Thoracic aorta (tissue), 2 donors: ENCODE measurements at places on chromosomes 7 and 10.

DNA sequence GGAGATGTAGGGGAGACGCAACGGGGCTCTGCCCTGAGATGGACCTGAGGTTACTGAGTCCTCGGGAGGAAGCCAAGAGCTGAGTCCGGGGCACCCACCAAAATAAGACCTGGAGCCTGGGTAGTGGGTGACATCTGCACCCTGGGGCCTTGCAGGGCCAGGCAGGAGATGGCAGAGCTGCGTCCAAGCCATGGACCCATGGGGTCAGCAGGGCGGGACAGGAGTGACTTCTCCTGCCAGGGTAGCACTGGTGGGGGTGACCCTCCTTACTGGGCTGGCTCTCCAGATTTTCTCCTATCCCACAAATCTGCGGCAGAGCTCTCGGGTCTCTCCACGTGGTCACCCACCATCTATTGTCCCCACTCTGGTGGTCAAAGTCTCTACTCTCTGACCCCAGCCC is 2.1 kb downstream of the GHRHR start:
- H3K27ac ChIP-seq: no peak overlapping the region
- no peaks in the 10 kb centered on the region for H3K4me1 ChIP-seq
- H3K36me3 ChIP-seq: no peaks in the 10 kb centered on the region
- H3K4me3 ChIP-seq: no peak overlapping the region
- H3K27me3 ChIP-seq: no peaks in the 10 kb centered on the region

DNA sequence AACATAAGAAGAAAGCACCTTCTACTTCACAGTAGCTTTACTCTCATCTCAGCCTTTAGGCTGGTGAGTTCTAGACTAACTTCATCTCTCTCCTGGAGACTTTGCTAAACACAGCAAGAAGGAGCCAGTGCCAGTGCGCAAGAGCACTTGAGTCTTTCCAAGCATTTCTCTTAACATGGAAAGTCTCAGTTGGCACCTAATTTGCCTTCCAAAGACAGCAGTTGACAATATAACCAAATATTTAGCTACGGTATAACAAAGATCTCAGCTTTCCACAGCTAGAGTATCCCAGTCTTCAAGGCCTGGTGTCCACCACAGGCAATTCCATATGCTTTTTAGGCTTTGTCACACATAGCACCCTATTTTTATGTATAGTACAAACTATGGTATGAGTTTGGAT is 1204.9 kb downstream of the CNTNAP2 start:
- H3K27me3 ChIP-seq: no peaks in the 10 kb centered on the region
- H3K36me3 ChIP-seq: no peaks in the 10 kb centered on the region
- H3K4me3 ChIP-seq: no peak overlapping the region
- no peaks in the 10 kb centered on the region for H3K4me1 ChIP-seq

GRCh38 chr7:7335215-7335614 is 152.9 kb downstream of the C1GALT1 start:
- H3K36me3 ChIP-seq: no peaks in the 10 kb centered on the region
- no peak overlapping the region for H3K27ac ChIP-seq
- no peak overlapping the region for H3K4me3 ChIP-seq
- DNase-seq: no peak
- no peaks in the 10 kb centered on the region for H3K27me3 ChIP-seq

- H3K36me3 ChIP-seq: no peaks in the 10 kb centered on the region
- no peak overlapping the region for H3K27ac ChIP-seq
- DNase-seq: no peak
- no peaks in the 10 kb centered on the region for H3K27me3 ChIP-seq
- no peak overlapping the region for H3K4me3 ChIP-seq
Observed at GRCh38 chr7:121798896-121799295, 74.1 kb upstream of the PTPRZ1 start.

DNA sequence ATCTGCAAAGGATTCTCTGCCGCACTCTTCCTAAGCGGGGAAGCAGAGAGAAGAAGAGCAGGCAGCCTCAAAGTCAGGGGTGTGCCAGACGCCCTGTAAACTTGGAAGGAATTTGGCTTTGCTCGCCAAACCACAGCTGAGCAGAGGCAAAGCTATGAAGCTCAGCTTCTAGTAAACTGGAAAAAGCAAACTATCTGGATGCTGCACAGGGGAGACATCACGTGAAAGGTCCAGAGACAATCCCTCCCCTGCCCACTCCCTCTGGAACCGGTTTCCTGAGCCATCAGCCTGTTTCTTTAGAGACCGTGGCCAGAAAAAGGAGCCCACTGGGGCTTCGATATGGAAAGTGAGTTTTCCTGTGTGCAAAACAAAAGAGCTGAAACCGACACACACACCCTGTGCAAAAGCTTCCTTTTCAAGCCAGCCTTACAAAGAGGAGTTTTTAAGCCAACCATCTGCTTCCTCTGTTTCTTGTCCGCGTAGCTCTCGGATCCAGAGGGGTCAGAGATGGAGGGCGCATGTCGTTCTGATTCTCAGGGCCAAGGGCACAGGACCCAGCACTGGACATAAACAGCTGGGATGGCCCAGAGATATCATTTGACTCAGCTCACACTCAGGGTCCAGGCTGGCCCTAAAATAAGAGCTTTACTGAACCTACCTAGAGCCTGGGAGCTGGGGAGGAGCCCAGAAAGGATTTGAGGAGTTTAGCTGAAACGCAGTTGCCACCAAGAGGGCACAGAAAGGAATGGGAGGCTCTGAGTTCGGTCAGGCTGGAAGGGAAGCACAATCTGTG is 58.2 kb upstream of the DNAAF5 start:
- peaks cover 43% of the 10 kb centered on the region for H3K4me1 ChIP-seq
- peak overlapping the region; percentile 26 for H3K4me3 ChIP-seq
- DNase-seq: no peak

DNA sequence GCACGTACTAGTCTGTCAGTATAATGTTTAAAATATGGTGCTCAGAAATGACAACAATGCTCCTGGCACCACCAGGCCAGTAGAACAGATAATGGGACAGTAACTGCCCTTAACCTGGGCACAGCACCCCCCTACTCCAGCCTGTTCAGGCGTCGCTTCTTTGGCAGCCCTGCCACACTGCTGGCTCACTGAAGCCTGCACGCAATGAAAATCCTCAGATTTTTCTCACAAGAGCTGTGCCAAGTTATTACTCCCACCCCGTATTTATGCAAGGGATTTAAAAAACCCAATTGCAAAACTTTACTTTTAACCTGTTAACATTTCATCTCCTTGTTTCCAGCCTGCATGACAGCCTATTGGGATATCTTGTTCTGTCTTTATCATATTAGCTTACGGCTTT is 56.6 kb upstream of the LAMB1 start:
- DNase-seq: no peak
- no peaks in the 10 kb centered on the region for H3K27me3 ChIP-seq
- H3K36me3 ChIP-seq: no peaks in the 10 kb centered on the region
- no peak overlapping the region for H3K27ac ChIP-seq

DNA sequence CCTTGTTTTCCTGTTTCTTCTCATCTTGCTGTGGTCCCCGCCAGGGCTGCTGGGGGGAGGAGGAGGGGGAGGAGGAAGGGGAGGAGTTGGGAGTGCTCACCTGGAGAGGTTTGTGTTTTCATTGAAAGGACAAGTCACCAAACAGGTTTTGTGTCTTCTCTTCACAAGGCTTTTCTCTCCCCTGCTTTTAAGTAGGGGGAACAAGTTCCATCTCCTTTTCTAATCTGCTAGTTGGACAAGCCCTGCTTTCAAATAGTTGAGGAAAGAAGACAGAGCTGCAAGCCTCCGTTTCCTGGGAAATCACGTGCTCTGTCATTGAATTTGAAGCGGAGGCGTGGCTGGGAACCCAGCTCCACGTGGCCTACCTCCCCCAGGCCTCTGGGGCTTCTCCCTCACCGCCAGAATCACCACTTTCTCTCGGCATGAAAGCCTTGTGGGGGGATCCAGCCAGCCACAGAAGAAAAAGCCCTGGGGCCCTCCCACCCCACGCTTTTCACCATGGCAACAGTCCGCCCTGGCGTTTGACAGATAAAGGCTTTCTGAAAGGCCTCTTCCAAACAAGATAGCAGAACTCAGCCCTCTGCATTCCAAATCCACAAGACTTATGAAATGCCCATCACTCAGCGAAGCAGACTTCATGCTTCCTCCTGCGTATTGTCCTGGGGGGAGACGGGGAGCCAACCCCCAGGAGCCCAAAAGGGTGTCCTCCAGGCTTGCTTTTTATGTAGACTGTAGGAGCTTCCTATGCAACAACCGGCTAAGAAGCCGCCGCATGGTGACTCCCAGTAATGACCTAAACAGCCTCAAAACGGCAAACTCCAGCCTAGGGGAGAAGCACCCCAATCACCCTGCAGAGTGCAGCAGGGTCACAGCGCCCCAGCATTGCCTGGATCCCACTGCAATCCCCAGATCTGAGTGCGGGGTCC is 51.7 kb downstream of the PROSER2 start:
- peaks cover 26% of the 10 kb centered on the region for H3K4me1 ChIP-seq
- DNase-seq: no peak
- H3K4me3 ChIP-seq: no peak overlapping the region

DNA sequence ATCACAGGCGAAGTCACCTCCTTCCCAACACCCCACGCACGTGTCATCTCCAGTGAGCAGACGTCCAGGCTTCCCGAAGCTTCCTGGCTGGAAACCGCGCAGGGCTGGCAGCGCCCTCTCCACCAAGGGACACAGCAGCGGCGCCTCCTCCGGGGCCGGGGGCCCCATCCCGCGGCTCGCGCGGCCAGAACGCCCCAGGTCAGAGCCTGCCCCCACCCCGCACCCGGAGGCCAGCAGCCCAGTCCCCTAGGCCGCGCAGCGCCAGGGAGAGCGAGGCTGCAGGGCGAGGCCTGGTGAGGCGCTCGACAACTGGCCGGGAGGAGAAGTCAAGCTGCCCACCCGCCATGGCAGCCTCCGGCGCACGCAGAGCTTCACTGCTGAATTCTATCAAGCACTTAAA is 247.0 kb downstream of the SEMA3D start:
- H3K4me1 ChIP-seq: peaks cover 8% of the 10 kb centered on the region
- H3K27ac ChIP-seq: no peak overlapping the region
- no peaks in the 10 kb centered on the region for H3K27me3 ChIP-seq
- H3K4me3 ChIP-seq: no peak overlapping the region
- DNase-seq: no peak

GRCh38 chr7:154862153-154862791 is 140.7 kb downstream of the PAXIP1 start:
- H3K36me3 ChIP-seq: no peaks in the 10 kb centered on the region
- no peak overlapping the region for H3K4me3 ChIP-seq
- no peaks in the 10 kb centered on the region for H3K4me1 ChIP-seq
- no peak overlapping the region for H3K27ac ChIP-seq
- no peaks in the 10 kb centered on the region for H3K27me3 ChIP-seq

DNA sequence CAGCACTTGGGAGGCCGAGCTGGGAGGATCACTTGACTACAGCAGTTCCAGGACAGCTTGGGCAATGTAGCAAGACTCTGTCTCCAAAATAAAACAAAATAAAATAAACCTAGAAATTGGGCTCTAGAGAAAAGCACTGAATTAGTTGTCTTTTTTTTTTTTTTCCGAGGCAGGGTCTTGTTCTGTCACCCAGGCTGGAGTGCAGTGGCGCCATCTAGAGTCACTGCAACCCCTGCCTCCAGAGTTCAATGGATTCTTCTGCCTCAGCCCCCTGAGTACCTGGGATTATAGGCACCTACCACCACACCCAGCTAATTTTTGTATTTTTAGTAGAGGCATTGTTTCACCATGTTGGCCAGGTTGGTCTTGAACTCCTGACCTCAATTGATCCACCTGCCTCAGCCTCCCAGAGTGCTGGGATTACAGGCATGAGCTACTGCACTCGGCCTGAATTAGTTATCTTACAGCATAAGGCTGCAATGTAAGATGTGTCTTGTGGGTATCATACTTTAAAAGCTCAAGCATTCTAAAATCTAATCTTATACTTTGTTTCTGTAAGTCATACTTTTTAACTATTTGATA is 12.8 kb downstream of the MEIG1 start:
- DNase-seq: no peak
- no peak overlapping the region for H3K4me3 ChIP-seq
- H3K4me1 ChIP-seq: no peaks in the 10 kb centered on the region
- no peak overlapping the region for H3K27ac ChIP-seq
- H3K27me3 ChIP-seq: no peaks in the 10 kb centered on the region

DNA sequence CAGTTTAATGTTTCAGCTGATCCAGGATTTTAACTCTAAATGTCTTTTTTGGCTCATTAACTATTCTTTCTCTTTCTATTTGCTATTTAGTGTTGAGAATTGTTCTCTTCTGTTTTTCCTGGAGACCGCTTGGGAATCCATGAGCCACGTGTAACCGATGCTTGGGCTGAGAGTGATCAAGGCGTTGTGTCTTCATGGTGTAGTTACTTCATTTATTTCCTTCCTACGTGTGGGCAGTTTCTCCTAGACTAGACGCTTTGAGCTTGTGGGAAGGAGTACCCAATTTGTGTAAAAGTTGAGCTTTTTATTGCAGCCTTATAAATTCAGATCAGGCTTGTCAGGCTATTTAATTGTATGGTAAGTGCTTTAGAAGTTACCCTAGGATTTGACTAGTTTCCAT is 2.9 kb downstream of the EIF3B start:
- no peak overlapping the region for H3K4me3 ChIP-seq
- H3K36me3 ChIP-seq: peaks cover 13% of the 10 kb centered on the region
- no peak for DNase-seq

- DNase-seq: no peak
- H3K4me1 ChIP-seq: no peaks in the 10 kb centered on the region
- no peak overlapping the region for H3K4me3 ChIP-seq
- no peak overlapping the region for H3K27ac ChIP-seq
Observed at GRCh38 chr7:20799566-20800366, 13.1 kb upstream of the SP8 start.

GRCh38 chr7:7861211-7861633 is 107.4 kb upstream of the GLCCI1 start:
- H3K27ac ChIP-seq: no peak overlapping the region
- H3K36me3 ChIP-seq: no peaks in the 10 kb centered on the region
- no peaks in the 10 kb centered on the region for H3K27me3 ChIP-seq
- H3K4me1 ChIP-seq: no peaks in the 10 kb centered on the region
- no peak for DNase-seq

DNA sequence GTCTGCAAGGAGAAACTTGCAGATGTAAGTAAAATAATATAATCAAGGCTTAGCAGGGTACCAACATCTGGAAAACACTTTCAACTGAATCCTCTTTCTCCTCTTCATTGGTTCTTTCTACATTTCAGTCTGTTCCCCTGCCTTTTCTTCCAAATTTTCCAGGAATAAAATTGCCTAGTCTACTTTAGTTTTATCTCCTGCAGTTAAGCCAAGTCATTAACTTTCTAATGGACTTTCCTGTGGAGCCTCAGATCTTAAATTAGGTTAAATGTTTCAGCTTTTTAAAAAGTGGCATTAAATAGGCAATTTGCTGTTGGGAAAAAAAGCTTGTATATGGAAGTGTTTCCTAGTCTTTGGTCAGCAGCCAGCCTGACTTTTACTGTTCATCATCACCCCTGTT is 70.8 kb downstream of the EEPD1 start:
- H3K27me3 ChIP-seq: no peaks in the 10 kb centered on the region
- peaks cover 11% of the 10 kb centered on the region for H3K4me1 ChIP-seq
- H3K36me3 ChIP-seq: no peaks in the 10 kb centered on the region
- no peak for DNase-seq

DNA sequence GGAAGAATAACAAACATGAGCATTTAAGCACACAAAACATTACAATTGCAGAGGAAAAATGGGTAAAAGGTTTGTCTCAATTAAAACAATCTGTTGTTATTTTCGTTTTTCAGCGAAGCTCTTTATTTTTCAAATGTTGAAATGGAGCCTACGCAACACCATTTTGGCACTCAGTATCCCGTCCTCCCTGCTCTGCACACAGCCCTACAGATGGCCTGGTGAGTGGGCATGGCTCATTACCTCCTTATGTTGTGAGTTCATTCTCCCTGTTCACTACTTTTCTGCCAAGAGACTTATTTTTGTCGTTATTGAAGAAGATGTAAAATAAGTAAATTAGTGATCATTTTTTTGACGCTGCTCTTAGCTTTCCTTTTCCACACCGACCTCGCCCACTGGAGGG is 167.8 kb upstream of the CXCL12 start:
- H3K4me3 ChIP-seq: no peak overlapping the region
- no peaks in the 10 kb centered on the region for H3K27me3 ChIP-seq
- H3K27ac ChIP-seq: no peak overlapping the region
- H3K36me3 ChIP-seq: no peaks in the 10 kb centered on the region
- DNase-seq: no peak
- no peaks in the 10 kb centered on the region for H3K4me1 ChIP-seq
